ENCODE measurements at places on chromosomes 2 and 18.

DNA sequence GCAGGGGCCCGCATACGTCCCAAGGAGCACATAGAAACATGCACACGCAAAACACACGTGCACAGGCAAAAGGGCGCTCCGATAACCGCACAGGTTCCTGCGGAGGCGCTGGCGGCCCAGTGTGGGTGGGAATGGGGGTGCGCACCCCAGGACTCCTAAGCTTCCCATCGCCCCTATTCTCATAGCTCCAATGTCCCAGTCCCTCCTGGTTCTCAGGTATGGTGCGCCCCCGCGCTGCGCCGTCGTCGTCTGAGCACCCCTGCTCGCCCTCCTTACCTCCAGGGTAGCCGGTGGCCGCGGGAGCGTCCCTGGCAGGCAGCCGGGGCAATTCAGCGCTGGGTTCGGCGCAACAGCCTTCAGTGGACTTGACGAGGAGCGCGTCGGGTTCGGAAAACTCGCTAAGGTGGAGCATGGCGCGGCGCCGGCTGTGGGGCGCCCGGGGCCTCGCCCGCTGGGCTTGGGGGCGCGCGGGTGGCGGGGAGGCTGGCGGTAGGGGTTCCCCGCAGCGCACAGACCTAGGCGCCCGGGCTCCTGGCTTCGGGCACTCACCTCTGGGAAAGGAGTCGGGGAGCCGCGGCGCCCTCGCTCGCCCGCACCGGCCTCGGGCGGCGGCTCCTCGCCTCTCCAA, 328 bp downstream of the EGR4 start:
- no peak for DNase-seq

GRCh38 chr18:70373042-70373519, 84.2 kb downstream of the SOCS6 start:
- no peak for DNase-seq

DNA sequence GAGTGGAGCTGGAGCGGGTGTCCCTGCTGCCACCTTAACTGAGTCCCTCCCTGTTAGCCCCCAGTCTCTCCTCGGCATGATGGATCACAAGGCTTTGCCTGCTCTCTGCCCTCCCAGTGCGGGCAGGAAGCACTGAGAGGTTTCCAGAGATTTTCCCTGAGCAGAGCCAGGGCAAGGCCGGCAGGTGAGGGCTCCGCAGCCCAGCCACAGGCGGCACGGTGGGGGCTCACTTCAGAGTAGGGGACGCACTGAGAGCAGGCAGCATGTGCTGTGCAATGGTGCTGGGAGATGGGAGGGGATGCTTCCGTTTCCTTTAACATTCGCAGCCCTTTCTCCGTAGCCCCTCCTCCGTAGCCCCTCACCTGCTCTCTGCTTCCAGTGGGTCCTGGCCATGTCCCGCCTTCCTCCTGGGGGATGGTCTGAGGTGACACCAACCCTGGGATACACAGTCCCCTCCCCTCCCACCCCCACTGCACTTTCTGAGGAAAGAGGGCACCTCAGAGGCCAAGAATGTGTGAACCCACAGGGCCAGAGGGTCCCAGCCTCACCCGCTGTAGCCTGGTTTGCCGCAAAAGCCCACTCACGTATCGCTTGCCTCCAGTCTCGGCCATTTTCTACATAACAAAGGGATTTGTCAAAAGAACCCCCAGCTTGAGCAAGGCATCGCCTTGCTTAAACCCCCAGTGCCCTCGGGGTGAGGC, 10.7 kb downstream of the KCNF1 start:
- DNase-seq: no peak

GRCh38 chr2:151840216-151841046, 12.2 kb upstream of the ARL5A start:
- no peak for DNase-seq

DNA sequence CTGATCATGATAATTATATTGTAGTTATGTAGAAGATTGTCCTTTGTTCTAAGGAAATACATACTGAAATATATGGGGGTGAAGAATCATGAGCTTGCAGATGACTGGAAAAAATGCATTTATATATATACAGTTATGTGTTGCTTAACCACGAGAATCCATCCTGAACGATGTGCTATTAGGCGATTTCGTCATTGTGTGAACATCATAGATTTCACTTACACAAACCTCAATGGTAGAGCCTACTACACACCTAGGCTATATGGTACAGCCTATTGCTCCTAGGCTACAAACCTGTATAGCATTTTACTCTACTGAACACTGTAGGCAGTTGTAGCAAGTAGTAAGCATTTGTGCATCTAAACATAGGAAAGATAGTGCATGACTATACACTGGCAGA, 2.6 kb upstream of the ACAA2 start:
- no peak for DNase-seq

DNA sequence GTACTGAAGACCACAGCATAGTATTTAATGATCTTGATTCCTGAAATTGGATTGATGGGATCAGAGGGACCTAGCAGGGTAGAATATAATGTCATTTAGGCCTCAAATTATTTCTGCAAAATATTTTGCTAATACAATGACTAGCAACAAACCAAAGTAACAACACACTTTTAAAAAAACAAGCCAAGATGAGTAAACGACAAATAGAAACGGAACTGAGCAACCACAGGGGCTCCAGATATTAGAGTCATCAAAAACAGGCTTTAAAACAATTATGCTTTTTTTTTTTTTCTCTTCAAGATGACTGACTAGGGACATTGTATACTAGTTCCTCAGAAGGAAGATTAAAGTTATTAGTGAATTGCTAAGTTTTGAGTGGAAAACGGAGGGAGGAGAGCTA, 447.1 kb upstream of the MMADHC start:
- no peak for DNase-seq

GRCh38 chr2:147294825-147295392, 549.9 kb upstream of the ACVR2A start:
- DNase-seq: no peak

DNA sequence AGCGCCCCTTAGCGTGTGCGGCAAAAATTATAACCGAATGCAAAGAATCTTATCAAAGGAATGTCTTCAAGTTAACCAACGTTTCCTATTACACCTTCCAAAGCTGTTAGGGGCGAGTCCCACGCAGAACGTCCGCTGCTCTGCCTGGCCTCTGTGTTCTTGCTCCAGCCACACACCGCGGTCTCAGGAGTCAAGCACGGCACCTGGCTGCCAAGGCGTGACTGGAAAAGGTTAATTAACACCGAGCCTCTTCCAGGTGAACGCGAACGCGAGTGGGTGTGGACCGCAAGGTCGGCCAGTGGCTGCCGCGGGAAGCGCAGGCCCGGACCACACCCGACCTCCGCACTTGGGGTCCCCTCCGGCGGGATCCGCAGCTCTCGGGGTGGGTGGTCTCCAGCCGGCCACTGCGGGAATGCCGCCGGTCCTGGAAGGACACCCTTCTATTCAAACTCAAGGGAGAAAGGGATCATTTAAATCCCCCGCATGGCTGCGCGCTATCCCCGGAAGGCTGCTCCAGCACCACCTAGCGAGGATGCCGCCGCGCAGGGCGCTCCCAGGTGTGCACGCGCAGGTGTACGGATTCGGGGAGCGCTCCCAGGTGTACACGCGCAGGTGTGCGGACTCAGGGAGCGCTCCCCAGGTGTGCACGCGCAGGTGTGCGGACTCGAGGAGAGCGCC, 830 bp downstream of the CYB5A start:
- DNase-seq: no peak

GRCh38 chr2:34567128-34567527, 968.0 kb upstream of the FAM98A start:
- DNase-seq: no peak

GRCh38 chr2:197236816-197237215, 73.8 kb downstream of the ANKRD44 start:
- DNase-seq: no peak

DNA sequence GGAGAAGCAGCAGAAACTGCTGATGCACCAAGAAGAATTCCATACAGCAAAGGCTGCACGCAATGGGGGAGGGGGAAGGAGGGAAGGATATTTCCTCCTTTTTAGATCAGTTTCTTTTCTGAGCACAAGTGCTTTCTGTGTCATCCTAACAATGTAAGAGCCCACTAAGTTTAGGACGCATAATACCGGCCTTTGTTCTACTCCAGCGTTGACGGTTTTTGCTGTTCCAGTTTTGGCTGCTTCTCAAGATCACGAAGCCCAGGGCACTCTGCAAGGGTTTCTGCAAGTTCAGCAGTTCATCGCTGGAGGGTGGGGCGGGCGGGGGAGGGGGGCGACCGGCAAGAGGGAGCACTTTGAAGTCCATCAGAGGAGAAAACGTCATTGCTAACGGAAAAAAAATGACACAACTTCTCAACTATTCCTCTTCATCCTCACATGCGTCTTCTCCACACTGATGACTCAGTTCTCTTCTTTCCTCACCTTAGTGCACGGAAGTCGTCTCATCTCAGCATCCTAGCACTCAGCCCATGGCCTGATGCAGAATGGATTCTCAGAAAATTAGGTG, 8.7 kb downstream of the FAM178B start:
- DNase-seq: no peak

- no peak for DNase-seq
Measured at GRCh38 chr2:96764253-96764637, 3.5 kb downstream of the CNNM4 start.

- no peak for DNase-seq
Measured at GRCh38 chr2:196173505-196173904, 2.1 kb upstream of the STK17B start.
